Esophagus muscularis mucosa (tissue), 4 donors: ENCODE measurements at places on chromosomes 5 and 9. TPM values are rescaled to one million over a fixed set of nuclear protein-coding genes. Genes with fewer than 3 reads are reported as not detected.

DNA sequence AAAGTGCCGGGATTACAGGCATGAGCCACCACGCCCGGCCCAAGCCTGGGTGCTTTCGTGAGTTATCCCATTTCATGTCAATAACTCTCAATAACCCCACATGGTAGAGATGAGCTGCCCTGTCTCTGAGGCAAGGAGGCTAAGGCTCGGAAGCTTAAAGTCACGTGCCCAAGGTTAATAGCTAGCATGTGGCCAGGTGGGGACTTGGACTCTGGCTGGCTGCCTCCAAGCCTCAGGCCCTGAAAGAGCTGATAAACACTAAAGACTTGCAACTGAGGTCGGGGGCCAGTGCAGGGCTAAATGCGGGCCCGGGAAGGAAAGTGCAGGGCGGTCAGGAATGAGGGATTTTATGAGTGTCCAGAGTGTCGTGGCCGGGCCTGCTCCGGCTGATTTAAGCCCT lies 30.9 kb upstream of the BARHL1 start:
- no peak for DNase-seq

DNA sequence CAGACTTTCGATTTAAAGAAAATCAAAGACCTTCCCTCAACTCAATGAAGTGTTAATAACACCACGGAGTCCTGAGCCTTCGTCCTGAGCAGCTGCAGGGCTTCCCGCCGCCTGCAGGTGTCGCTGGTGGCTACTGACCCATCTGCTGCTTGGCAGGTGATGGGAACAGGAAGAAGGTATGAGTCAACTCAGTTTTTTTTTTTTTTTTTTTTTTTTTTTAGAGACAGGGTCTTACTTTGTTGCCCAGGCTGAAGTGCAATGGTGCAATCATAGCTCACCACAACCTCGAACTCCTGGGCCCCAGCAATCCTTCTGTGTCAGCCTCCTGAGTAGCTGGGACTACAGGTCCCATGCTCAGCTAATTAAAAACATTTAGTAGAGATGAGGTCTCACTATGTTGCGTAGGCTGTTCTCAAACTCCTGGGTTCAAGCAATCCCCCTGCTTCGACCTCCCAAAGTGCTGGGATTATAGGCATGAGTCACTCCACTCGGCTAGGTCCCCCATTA lies 185.7 kb upstream of the IL12B start:
- DNase-seq = no peak

The TCERG1 gene
- total RNA-seq = 38.6 TPM

- DNase-seq = no peak
Observed at GRCh38 chr5:149471406-149472183, 79.6 kb downstream of the CSNK1A1 start.

DNA sequence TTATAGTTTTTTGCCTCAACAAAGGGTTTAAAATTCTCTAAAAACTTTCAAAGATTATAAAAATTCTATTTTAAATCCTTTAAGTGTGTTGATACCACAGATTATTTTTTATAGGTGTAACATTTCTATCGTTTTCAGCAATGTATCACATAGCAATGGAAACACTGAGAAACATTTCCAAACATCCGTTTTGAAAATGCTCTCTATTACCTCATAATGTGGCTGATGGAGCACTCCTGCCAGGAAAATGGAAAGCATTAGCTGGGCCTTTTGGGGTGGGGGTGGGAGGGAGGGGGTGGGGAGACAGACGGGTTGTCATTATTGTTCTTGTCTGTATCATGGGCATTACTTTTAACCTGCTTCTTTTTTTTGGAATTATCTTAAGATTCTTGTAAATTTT lies 516.5 kb downstream of the ACTL7B start:
- DNase-seq = no peak

- peak; percentile 21 for DNase-seq
Observed at GRCh38 chr9:135644631-135645218, 5.4 kb upstream of the GLT6D1 start.

GRCh38 chr9:87712801-87713277 lies 13.1 kb upstream of the CTSL start:
- DNase-seq = no peak

- no peak for DNase-seq
Observed at GRCh38 chr5:2724831-2725230, 26.6 kb downstream of the IRX2 start.

The PCDHA2 gene
- 0.13 TPM for total RNA-seq

- peak; percentile 79 for DNase-seq
Observed at GRCh38 chr9:134571946-134572917, 69.4 kb upstream of the COL5A1 start.

DNA sequence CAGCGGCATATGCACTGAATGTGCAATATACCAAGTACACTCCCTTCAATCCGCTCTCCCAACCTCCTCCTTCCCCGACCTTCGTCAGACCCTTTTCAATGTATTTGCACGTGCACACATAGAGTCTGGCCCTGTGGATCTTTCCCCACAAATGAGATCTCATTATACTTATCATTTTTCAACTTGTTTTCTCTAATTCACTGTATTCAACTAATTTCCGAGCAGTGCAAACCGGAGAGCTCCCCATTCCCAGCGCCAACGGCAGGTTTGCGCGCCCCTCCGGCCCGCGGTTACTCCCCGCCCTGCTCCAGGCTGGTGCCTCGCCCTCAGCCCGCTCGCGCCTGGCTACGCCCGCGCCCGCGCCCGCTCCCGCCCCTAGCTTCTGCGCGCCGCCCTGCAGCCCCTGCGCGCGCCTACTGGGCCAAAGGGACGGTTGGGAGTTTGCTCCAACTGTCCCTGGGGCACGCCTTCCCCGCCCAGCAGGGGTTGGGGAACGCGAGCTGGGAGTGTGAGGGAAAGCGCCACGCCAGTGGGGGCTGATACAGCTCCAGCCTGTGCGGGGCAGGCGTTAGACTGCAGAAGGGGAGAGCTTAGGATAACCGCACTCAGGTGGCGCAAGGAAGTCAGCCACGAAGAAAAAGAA lies 3.3 kb upstream of the CDC20B start:
- DNase-seq = peak; percentile 21

The DMXL1 gene
- total RNA-seq = 36.7 TPM

GRCh38 chr5:39854771-39855410 lies 430.1 kb upstream of the DAB2 start:
- no peak for DNase-seq
